ENCODE measurements at places on chromosomes 2 and 18. TPM values are rescaled to one million over a fixed set of nuclear protein-coding genes. Genes with fewer than 3 reads are reported as not detected.

Gene SERPINB10
- total RNA-seq: not detected

Gene KLHL29
- total RNA-seq: 31.7 TPM

Gene ZNF397
- total RNA-seq: 43.5 TPM

Gene ALLC
- 7.6 TPM for total RNA-seq

Gene LONRF2
- 11.4 TPM for total RNA-seq

Gene OXER1
- total RNA-seq: 2.8 TPM

Gene HOXD8
- total RNA-seq: 11.9 TPM

Gene SP5
- 2.4 TPM for total RNA-seq

Measured in sciatic nerve (tissue), 2 donors.